ENCODE measurements at places on chromosomes 7 and 10. TPM values are rescaled to one million over a fixed set of nuclear protein-coding genes. Genes with fewer than 3 reads are reported as not detected.
A peak's percentile ranks its signal among the peaks of the same experiment; 100 is the strongest.

OR2A1 gene
- not detected for total RNA-seq

HTR7 gene
- total RNA-seq = 0.12 TPM

CNNM1 gene
- total RNA-seq = 0.94 TPM

GRCh38 chr7:41890631-41891274 is 187.9 kb upstream of the INHBA start:
- no peaks in the 10 kb centered on the region for H3K27me3 ChIP-seq
- H3K36me3 ChIP-seq = no peaks in the 10 kb centered on the region
- no peak overlapping the region for H3K4me3 ChIP-seq
- no peak overlapping the region for H3K27ac ChIP-seq
- no peak for DNase-seq

GRCh38 chr10:97759946-97760345 is 11.9 kb downstream of the SFRP5 start:
- H3K4me1 ChIP-seq = no peaks in the 10 kb centered on the region
- no peak overlapping the region for H3K4me3 ChIP-seq
- no peaks in the 10 kb centered on the region for H3K27me3 ChIP-seq
- peak; percentile 27 for DNase-seq
- H3K36me3 ChIP-seq = no peaks in the 10 kb centered on the region
- no peak overlapping the region for H3K27ac ChIP-seq

DNA sequence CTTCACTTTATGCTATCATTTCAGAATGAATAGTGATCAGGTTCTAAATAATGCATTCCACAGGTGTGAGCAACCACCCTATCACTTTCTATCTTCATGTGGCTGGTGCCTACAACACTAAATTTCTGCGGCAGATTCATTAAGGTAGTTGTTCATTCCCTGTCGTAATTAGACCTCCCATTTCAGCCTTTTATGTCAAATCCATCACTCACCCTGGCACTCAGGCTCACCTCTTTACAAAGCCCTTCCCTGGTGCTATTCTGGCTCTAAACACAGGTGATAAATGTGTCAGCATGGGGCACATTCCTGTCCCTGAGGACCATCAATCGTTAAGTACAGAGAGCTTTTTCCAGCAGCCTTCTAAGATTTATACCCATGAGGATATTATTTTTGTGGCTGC is 300.0 kb upstream of the C7orf33 start:
- H3K27me3 ChIP-seq = no peaks in the 10 kb centered on the region
- no peak overlapping the region for H3K27ac ChIP-seq
- DNase-seq = no peak
- H3K4me3 ChIP-seq = no peak overlapping the region
- no peaks in the 10 kb centered on the region for H3K36me3 ChIP-seq
- no peaks in the 10 kb centered on the region for H3K4me1 ChIP-seq

VAX1 gene
- total RNA-seq = not detected

GRCh38 chr10:106872176-106872575 is 292.3 kb downstream of the SORCS1 start:
- no peaks in the 10 kb centered on the region for H3K36me3 ChIP-seq
- H3K4me3 ChIP-seq = no peak overlapping the region
- no peak for DNase-seq
- H3K27me3 ChIP-seq = no peaks in the 10 kb centered on the region

DBNL gene
- 93.3 TPM for total RNA-seq

BUB3 gene
- total RNA-seq = 63.5 TPM

- DNase-seq = peak; percentile 37
- H3K4me3 ChIP-seq = no peak overlapping the region
- no peaks in the 10 kb centered on the region for H3K36me3 ChIP-seq
- H3K27me3 ChIP-seq = no peaks in the 10 kb centered on the region
- peaks cover 5% of the 10 kb centered on the region for H3K4me1 ChIP-seq
Observed at GRCh38 chr10:51092402-51092801, 18.1 kb downstream of the PRKG1 start.

- DNase-seq = no peak
- no peaks in the 10 kb centered on the region for H3K36me3 ChIP-seq
- no peak overlapping the region for H3K27ac ChIP-seq
- no peak overlapping the region for H3K4me3 ChIP-seq
Observed at GRCh38 chr10:93039721-93040120, 20.9 kb upstream of the CYP26C1 start.

GRCh38 chr7:93949423-93949822 is 27.9 kb downstream of the GNG11 start:
- H3K4me3 ChIP-seq = no peak overlapping the region
- no peaks in the 10 kb centered on the region for H3K27me3 ChIP-seq
- H3K4me1 ChIP-seq = no peaks in the 10 kb centered on the region
- H3K27ac ChIP-seq = no peak overlapping the region

- peaks cover 6% of the 10 kb centered on the region for H3K27me3 ChIP-seq
- no peak overlapping the region for H3K4me3 ChIP-seq
- no peak for DNase-seq
- no peaks in the 10 kb centered on the region for H3K4me1 ChIP-seq
Observed at GRCh38 chr10:126463286-126463685, 75.0 kb upstream of the ADAM12 start.

DNA sequence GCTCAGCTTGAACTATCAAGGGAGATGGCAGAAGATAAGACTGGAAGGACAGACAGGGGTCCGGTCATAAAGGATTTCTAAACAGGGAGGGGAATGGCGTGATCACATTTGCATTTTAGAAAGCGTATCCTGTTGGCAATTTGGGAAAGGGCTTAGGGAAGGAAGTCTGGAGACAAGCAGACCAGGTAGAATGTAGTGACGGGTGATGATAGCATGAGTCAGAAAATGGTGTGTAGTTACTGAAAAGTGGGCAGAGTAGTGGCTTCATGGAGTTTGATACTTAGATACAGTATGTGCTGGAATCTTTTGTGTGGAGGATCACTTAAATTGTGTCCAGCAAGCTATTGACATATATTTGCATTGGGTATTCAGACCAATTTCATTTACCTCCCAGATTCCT is 61.2 kb downstream of the LRGUK start:
- no peak for DNase-seq
- H3K4me1 ChIP-seq = no peaks in the 10 kb centered on the region
- no peak overlapping the region for H3K27ac ChIP-seq
- H3K27me3 ChIP-seq = no peaks in the 10 kb centered on the region

DNA sequence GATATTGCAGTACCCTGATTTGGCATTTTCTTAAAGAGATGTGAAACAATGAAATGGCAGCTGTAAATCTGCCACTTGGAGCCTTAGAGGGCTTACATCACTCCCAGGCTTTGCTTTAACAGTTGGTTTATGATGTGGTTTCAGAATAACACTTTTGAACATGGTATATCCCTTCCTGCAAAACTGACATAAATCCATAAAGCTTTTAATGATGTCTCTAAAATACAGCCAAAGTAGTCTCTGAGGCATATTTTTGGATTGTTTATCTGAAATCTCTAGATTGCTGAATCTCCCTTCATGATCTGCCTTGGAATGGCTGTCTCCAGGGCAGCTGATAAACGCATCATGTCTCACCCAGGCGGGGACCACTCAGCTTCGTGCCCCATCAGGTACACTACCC is 377.8 kb upstream of the C7orf33 start:
- no peaks in the 10 kb centered on the region for H3K27me3 ChIP-seq
- DNase-seq = no peak
- H3K27ac ChIP-seq = no peak overlapping the region
- no peaks in the 10 kb centered on the region for H3K4me1 ChIP-seq

UTF1 gene
- total RNA-seq = not detected

DNA sequence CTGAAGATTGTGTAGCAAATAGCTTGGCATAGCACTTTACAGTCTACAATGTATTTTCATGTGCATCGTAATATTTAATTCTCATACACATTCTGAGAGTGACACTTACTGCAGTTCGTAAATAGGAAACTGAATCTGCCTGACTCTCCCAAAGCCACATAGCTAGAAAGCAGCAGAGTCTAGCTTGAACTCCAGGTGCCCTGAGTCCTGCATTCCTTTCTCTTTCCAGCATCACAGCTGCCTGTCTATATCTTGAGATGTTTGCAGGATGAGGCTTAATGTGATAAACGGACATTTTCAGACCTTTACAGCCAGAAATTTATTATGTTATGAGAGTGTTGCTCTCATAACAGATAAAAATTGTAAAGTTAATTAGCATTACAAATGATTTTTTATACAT is 132.9 kb upstream of the PLXDC2 start:
- H3K27me3 ChIP-seq = no peaks in the 10 kb centered on the region
- no peak overlapping the region for H3K4me3 ChIP-seq
- no peaks in the 10 kb centered on the region for H3K4me1 ChIP-seq
- no peak for DNase-seq
- H3K27ac ChIP-seq = no peak overlapping the region

ADAM12 gene
- total RNA-seq = 2.6 TPM

- no peaks in the 10 kb centered on the region for H3K4me1 ChIP-seq
- H3K27ac ChIP-seq = no peak overlapping the region
- H3K4me3 ChIP-seq = no peak overlapping the region
- H3K27me3 ChIP-seq = peaks cover 9% of the 10 kb centered on the region
Observed at GRCh38 chr7:1324028-1324900, 91.6 kb downstream of the UNCX start.

- no peak overlapping the region for H3K4me3 ChIP-seq
- no peak overlapping the region for H3K27ac ChIP-seq
Observed at GRCh38 chr7:13454916-13455592, 534.4 kb downstream of the ETV1 start.

- no peaks in the 10 kb centered on the region for H3K36me3 ChIP-seq
- no peaks in the 10 kb centered on the region for H3K4me1 ChIP-seq
- no peak for DNase-seq
- no peak overlapping the region for H3K27ac ChIP-seq
- H3K4me3 ChIP-seq = no peak overlapping the region
Observed at GRCh38 chr7:22895140-22895827, 72.6 kb upstream of the TOMM7 start.

PDK4 gene
- total RNA-seq = 26.0 TPM

DDC gene
- total RNA-seq = 1.2 TPM

DNA sequence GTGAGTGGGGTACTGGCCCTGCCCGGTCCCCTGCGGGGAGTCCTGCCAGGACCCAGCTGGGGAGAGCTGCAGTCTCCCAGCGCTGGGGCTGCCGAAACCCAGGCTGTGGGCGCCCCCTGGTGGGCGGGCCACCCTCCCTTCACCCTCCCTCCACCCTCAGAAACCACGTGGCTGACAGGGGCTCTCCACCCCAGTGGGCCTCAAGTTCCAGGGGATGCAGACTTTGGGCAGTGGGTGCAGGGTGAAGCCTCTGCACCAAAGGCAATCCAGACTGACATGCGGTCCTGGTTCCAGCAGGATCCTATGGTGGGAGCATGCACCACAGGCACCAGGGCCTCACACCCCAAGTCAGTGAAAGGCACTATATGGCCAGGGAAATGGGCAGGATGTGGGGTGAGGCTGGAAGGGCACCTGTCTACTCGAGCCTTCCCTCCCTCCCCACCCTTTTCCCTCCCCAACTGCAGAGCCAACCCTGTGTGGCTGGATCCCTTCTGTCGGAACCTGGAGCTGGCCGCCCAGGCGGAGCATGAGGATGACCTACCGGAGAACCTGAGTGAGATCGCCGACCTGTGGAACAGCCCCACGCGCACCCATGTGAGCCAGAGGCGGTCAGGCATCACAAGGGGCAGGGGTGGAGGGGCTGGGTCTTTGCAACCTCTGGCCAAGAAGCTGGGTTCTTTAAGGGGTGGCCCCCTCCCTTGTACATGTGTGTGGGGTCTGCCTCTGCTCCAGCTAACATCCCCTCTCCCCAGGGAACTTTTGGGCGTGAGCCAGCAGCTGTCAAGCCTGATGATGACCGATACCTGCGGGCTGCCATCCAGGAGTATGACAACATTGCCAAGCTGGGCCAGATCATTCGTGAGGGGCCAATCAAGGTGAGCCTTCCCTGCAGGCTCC is 38.8 kb downstream of the PSAP start:
- H3K36me3 ChIP-seq = peaks cover 69% of the 10 kb centered on the region
- no peak overlapping the region for H3K4me3 ChIP-seq
- no peaks in the 10 kb centered on the region for H3K4me1 ChIP-seq

ABCB4 gene
- total RNA-seq = 0.16 TPM

DNA sequence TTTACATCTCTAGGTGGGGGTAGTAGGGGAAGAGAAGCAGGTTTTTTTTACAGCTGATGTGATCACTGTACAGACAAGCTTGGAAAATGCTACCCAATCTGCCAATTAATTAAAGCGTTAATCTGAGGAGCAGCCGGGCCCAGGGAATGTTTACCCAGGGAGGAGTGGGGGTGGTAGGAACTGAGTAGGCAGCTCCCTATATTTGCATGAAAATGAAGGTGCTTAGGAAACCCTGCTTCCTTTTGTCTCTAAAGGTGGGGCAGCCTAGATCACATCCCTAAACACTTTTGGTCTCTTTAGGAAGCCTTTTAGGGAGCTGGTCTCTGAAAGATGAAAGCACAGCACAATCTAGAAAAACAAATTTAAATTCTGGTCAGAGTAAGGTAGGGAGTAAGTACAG is 53.0 kb upstream of the NFKB2 start:
- H3K27me3 ChIP-seq = no peaks in the 10 kb centered on the region
- H3K27ac ChIP-seq = no peak overlapping the region
- no peaks in the 10 kb centered on the region for H3K4me1 ChIP-seq
- no peak overlapping the region for H3K4me3 ChIP-seq
- no peak for DNase-seq
- no peaks in the 10 kb centered on the region for H3K36me3 ChIP-seq

DNA sequence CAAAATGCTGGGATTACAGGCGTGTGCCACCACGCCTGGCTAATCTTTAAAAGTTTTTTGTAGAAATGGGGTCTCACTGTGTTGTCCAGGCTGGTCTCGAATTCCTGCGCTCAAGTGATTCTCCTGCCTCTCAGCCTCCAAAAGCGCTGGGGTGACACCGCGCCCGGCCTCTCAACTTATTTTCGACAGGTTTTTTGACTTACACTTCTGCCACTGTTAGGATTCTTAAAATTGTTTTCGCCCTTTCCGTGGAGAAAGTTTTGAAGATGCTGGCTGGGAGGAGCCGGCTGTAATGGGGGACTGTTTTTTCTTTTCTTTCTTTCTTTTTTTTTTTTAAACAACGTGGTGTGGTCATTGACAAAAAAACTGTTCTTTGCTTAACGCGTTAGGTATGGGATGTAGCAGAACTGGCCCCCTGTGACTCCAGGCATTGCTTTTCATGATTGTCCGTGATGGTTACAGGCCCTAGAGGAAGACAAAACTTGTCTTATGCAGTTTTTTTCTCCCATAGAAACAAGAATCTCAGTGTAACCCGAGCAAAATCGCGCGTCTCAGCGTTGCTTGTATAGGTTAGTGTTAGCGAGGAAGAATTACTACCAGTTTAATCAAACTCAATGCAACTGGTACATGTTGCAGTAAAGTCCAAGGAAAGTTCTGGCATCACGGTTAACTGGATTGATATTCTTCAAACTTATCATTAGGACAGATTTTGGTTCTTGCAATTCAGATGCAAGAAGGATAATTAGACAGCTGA is 72.2 kb downstream of the DAGLB start:
- no peak for DNase-seq
- H3K4me3 ChIP-seq = peak overlapping the region; percentile 82
- peaks cover 24% of the 10 kb centered on the region for H3K36me3 ChIP-seq
- H3K27me3 ChIP-seq = no peaks in the 10 kb centered on the region

GRCh38 chr10:121183236-121183635 is 332.1 kb downstream of the WDR11 start:
- DNase-seq = no peak
- H3K27ac ChIP-seq = no peak overlapping the region
- H3K4me3 ChIP-seq = no peak overlapping the region
- no peaks in the 10 kb centered on the region for H3K27me3 ChIP-seq
- no peaks in the 10 kb centered on the region for H3K36me3 ChIP-seq

STEAP4 gene
- 149 TPM for total RNA-seq

GRCh38 chr10:128713874-128714570 is 587.8 kb upstream of the MKI67 start:
- H3K27ac ChIP-seq = no peak overlapping the region
- DNase-seq = no peak
- no peaks in the 10 kb centered on the region for H3K36me3 ChIP-seq
- H3K4me3 ChIP-seq = no peak overlapping the region
- no peaks in the 10 kb centered on the region for H3K4me1 ChIP-seq
- no peaks in the 10 kb centered on the region for H3K27me3 ChIP-seq

- no peak overlapping the region for H3K27ac ChIP-seq
- no peak overlapping the region for H3K4me3 ChIP-seq
- H3K4me1 ChIP-seq = no peaks in the 10 kb centered on the region
- H3K27me3 ChIP-seq = no peaks in the 10 kb centered on the region
Observed at GRCh38 chr7:157651366-157652160, 314.8 kb downstream of the DNAJB6 start.

SAMD8 gene
- 22.4 TPM for total RNA-seq
